ENCODE measurements at places on chromosomes 7 and 10.

DNA sequence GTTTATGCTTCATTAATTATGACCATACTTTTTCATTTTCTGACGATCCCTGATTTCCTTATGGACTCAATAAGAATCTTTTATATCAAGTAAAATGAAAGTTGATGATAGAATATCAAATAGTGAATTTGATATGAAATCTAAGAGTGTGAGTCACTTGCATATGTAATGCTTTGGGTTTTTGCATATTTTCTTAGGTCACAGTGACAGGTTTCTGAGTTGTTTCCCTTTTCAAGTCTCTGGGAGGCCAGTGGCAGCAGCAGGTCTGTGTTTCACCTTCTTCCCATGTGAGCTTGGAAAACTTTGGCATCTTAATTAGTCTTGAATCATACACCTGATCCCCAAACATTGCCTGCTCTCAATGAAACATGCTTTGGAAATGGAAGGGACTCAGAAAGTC lies 34.7 kb upstream of the GJD4 start:
- no peak for DNase-seq

GRCh38 chr10:122181876-122182275 lies 89.2 kb upstream of the BTBD16 start:
- DNase-seq, result no peak

- no peak for DNase-seq
Measured at GRCh38 chr10:86775056-86775869, 18.8 kb downstream of the BMPR1A start.

GRCh38 chr10:124428207-124428777 lies 9.6 kb upstream of the OAT start:
- DNase-seq, result no peak

- no peak for DNase-seq
Measured at GRCh38 chr7:18916826-18917225, 200.6 kb downstream of the TWIST1 start.

DNA sequence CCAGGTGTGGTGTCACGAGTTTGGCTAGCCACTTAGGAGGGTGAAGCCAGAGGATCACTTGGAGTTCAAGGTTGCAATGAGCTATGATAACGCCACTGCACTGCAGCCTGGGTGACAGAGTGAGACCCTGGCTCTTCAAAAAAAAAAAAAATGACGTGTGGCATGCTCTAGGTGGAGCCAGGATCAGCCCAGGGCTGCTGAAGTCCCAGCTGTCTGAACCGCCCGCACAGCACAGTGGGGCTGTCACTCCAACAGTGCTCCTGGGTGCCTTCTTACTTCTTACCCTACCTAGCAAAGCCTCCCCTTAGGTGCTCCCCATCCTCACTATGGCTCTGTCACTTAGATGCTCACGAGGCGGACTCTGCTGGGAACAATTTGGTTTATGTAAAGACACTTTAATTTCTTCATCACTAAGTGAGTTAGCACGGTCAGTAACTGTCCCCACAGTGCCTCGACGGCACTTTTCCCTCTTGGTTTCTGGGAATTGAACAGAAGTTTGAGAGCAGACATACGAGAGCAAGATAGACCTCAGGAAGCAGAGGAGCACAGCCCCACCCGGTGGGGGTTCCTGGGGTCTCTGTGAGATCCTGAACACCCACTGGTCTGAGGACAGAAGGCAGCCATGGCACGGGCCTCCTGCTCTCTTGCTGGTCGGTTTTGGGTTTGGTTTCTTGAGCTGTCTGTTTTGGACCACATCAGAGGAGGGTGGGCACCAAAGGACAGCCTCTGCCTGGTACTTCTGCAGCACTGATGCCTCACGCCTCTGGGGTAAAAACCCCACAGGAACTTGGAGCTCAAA lies 66.2 kb upstream of the BTBD16 start:
- DNase-seq, result no peak

DNA sequence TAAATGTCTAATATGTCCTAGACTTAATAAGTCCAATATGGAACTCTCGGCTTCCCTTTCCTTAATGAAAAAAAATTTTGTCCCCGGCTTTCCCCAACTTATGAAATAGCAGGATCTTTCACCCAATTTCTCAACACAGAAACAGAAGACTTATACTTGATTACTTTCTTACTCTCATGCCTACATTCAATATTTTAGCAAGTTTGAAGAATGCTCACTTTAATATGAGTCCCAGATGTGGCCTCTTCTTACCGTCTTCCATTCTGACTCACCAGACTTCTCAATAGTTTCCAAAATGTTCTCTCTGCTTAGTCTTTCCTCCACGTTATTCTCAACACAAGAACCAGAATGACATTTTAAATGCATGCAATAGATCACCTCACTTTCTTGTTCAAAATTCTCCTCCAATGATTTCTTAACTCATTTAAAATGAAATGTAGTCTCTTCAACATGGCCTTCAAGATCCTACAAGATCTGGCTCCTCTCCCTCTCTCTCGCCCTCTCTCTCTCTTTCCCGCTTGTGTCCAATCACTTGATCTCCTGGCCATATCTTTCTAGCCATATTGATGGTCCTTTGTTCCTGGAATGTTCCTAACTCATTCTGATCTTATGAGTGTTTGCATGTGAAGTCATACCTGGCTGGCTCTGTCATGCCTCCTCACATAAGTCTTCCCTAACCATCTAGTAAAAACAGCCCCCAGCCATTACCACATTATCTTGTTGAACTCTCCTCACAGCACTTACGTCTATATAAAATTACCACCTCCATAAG lies 119.7 kb upstream of the FAM3C start:
- no peak for DNase-seq

DNA sequence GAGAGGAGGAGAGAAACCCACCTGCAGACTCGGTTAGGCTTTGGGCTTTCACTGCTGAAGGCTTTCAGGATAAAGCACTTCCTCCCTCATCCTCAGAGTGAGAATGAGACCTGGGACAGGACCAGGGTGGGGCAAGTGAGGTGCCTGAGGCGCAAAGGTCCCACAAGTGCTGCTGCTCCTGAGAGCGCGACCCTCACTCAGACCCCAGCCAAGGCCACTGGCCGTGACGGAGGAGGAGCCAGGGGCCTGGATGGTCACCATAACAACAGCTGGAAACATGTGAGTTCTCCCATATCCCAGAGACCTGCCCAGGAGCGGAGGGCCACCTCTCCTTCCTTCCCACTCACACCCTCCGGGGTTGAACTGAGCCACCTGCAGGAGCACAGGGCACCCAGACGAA lies 46.9 kb upstream of the MKRN1 start:
- DNase-seq, result no peak

DNA sequence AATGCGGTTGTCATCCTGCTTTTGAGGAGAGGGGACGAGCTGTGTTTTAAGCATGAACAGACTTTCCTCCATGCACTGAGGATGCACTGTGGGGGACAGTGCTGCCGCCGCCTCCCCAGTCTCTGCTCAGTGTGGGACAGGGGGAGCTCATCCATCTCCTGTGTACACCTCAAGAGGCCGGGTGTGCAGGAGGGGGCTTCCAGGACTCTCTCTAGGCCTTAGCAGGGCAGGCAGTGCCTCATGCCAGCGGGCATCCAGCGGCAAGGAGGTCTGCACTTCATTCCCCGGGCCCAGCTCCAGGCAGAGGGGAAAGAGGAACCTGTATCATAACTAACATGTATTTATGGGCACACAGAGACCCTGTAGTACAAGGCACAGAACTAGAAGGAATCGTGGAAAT lies 89.7 kb downstream of the DIP2C start:
- DNase-seq, result no peak

GRCh38 chr10:125050383-125050782 lies 108.5 kb downstream of the ZRANB1 start:
- DNase-seq, result no peak

DNA sequence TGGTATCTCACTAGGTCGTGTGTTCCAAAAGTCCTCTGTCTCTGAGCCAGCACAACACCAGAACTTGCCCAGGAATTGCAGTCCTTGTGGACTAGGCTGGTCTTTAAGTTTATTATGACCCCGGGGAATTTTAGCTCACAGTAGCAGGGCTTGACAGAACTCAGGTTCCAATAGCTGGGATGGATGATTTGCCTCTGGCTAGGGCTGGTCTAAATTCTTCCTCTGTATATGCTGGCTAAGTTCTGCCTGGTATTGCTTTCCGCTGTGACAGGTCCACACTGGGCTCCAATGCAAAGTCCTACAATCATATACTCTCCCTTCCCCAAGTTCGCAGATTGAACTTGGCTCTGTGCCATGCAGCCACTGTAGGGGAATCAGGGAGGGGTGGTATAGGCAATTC lies 52.5 kb downstream of the FAS start:
- no peak for DNase-seq

DNA sequence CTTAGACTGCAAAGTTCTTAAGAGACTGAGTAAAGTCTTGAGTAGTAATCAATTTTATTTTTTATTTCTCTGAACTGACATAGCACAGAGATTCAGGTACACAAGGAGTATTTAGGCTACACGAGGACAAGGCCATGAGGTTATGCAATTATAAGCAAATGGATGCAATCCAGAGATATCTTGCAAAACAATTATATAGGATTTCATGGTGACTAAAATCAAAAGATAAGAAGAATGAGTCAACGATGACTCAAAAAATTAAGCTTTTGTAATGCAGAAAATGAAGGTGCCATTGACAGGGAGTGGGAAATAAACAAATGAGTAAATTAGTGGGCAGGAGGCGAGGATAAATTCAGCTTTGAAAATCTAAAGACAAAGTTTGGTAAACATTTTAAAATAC lies 66.7 kb upstream of the MYO3A start:
- DNase-seq, result no peak

- DNase-seq, result no peak
Measured at GRCh38 chr10:6224781-6225180, 22.0 kb downstream of the PFKFB3 start.

GRCh38 chr7:19708397-19709248 lies at the start of gene POLR1F:
Gene POLR1F, minus strand, starts transcription at chr7:19709037. Its CDS starts 21 bp downstream, at chr7:19709016.
- peak; percentile 96 for DNase-seq

DNA sequence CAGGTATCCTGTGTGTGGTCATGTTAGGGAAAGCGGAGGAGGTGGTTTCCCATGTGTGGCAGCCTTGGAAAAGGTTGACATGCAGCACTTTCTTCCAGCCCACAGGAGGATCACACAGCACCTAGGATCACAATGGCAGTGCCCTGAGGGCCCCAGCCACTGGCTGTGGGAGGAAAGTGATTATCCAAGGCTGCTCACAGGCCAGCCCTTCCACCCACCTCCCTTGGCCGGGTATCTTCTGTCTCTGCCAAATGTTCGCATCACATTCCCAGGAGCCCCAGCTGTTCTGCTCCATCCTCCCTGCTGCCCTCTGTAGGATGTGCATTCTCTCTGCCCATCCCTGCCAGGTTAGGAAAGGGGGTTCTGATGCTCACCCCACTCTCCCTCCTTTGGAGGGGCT lies 2.5 kb upstream of the MLXIPL start:
- no peak for DNase-seq

DNA sequence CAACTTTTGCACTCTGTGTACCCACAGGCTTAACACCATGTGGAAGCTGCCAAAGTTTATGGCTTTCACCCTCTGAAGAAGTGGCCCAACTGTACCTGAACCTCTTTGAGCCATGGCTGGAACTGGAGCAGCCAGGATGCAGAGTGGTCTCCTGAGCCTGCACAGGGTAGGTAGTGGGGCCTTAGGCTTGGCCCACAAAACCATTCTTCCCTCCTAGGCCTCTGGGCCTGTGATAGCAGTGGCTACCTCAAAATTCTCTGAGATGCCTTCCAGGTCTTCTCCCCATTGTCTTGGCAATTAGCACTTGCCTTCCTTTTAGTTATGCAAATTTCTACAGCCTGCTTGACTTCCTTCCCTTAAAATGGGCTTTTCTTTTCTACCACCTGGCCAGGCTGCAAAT lies 19.3 kb upstream of the SPAM1 start:
- no peak for DNase-seq

DNA sequence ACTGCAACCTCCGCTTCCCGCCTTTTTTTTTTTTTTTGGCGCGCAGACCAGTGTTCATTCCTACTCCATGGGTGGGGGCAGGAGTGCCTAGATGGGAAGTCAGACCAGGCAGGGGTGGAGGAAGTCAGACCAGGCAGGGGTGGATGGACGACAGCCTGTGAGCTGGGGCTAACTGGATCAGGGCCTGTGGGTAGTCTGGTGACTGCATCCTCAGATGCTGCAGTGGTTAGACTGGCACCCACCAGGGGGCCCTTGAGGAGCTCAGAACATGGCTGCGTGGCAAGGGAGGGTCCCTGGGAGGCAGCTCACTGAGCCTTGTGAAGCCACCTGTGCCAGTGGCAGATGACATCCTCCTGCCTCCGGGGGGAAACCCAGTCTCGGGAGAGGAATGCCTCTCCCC lies 35.1 kb downstream of the RCC1L start:
- DNase-seq, result peak; percentile 10

DNA sequence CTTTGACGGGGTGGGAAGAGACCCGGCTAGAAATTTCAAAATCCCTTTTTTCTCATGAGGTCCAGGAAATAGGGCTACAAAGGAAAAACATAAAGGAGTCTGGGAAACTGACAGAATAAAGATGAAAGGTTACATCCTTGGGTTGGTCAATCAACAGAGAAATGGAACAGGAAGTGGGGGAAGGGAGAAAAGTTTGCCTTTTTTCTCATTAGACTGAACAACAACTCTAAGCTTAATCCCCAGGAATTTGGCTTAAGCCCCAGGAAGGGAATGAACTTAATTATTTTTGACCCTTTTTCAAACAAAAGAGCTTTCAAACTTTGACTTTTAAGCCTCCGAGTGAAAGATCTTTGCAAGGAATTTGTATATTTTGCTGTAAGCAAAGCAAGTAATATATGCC lies 32.7 kb downstream of the LGI1 start:
- DNase-seq, result no peak

DNA sequence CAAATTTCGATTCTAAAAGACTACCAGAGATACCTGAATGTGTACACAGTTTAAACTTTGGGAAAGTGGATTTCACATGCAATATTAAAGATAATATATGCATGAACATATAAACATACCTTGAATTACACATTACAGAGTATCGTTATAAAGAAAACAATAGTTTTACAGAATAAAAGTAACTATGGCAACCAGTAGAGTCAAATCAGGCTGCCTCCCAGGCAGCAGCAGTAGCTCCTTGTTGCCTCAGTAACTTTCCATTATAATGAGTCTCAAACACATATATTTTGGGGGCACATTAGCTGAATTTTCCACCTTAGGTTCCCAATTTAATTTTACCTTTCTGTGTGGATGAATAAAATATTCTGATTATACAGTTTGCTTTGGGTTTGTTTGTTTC lies 164.4 kb upstream of the FEZF1 start:
- no peak for DNase-seq

DNA sequence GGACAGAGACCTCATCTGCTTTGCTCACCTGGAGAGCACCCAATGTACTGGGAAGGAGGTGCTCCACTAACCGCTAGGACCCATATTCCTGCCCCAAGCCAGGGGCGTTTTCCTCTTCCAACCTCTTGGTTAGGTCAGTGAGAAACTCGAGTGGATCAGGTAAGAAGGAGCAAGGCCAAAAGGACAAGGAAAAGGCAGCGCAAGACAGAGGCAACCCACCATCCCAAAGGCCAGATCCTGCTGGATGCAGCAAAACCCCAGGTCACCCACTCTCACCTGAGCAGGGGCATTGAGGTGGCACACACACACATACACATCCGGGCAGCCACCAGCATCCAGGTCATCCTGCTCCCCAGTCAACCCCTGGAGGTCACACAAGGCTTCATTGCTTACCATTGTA lies 105.1 kb downstream of the GRID1 start:
- no peak for DNase-seq

Measured in NCI-H1092 (cell line).